Umbilical cord (tissue), 2 donors: ENCODE measurements at places on chromosomes 5 and 9. TPM values are rescaled to one million over a fixed set of nuclear protein-coding genes. Genes with fewer than 3 reads are reported as not detected.

The CATSPER3 gene
- not detected for total RNA-seq

The ANKRD34B gene
- 4.1 TPM for total RNA-seq

The GABRP gene
- 4.6 TPM for total RNA-seq

The ANKRD33B gene
- 7.2 TPM for total RNA-seq

The FBP1 gene
- total RNA-seq = not detected

The PTGS1 gene
- 22.9 TPM for total RNA-seq

The C5orf52 gene
- not detected for total RNA-seq

The TMEM203 gene
- total RNA-seq = 33.0 TPM

The TMEM141 gene
- 90.5 TPM for total RNA-seq

The GMCL2 gene
- 4.1 TPM for total RNA-seq

The CCL27 gene
- not detected for total RNA-seq

DNA sequence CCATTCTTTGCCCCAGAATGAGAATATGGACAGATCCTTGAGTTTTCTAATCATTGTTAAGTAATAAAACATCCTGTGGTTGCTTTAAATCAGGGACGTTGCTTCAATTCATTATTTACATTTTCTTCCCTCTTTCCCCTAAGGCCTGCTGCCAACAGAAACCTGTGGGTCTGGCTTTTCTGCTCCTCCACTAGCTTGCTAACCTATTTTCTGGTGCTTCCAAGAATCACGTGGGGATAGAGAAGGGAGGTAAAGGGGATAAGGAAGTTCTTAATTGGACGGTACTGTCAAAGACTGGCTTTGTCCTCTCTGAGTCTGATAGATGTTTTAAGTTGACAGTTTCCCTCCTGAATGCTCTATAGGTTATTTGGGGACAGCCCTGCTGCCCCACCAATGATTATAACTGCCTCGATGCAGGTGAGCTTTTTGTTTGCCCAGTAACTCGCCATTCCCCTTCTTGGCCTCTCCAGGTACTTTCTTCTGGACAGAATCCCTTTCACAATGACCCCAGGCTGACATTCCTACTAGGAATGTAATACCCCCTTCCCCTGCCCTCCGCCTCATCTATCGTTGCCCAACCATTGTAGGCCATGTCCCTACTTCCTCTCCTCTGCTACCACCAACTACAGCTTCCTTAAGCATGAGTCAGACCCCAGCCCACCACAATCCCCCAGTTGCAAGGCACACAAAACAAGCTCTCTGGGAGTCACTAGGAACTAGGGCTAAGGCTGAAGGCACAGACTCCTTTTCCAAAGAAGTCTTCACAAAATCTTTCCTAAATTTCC lies 19.9 kb upstream of the CPEB4 start:
- no peak for DNase-seq

- DNase-seq = no peak
These were observed 10.5 kb upstream of the MRNIP start for GRCh38 chr5:179869101-179869500.

- DNase-seq = no peak
These were observed 95.9 kb upstream of the GNAQ start for GRCh38 chr9:78127279-78128225.

DNA sequence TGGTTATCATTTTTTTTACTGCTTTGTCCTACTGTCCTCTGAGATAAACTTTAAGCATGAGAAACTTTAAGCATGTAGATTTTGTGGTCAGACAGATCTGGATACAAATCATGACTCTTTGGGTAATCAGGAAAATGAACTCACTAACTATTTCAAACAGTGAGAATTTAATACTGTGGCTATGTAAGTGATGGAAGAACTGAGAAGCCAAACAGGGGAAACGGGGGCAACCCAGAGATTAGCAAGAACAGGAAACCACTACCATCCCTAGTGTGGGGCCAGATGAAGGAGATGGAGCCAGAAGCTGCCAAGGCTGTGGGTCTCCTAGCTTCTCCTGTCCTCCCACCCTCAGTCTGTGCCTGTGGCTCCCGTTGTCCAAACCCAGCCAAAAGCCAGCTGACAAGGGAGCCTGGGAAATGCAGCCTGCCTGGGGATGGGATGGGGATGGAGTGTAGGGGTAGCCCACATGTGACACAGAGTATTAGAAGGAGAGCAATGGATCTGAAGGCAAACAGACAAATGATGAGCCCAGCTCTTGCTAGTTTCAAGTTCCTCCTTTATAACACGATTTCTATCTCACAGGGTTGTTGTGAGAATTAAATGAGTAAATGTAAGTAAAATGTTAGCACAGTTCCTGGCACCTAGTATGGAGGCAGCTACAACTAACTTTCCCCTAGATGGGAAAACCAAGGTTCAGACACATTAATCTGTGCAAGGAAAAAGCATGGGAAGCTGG lies 27.7 kb upstream of the CDC23 start:
- DNase-seq = no peak

GRCh38 chr9:31321686-31322085 lies 1062.8 kb upstream of the ACO1 start:
- DNase-seq = no peak

GRCh38 chr5:74953937-74954720 lies 87.9 kb upstream of the FAM169A start:
- no peak for DNase-seq

- peak; percentile 48 for DNase-seq
These were observed at the start of gene CDH6 for GRCh38 chr5:31193591-31194467. CDH6 (plus strand) TSS chr5:31193686; CDS start chr5:31267474, 73,788 bp downstream.

GRCh38 chr5:173413471-173413982 lies 85.3 kb upstream of the STC2 start:
- no peak for DNase-seq

GRCh38 chr5:158140120-158140731 lies 281.3 kb upstream of the CLINT1 start:
- peak; percentile 23 for DNase-seq

- DNase-seq = no peak
These were observed 70.1 kb downstream of the PIP5K1B start for GRCh38 chr9:68775003-68775730.

GRCh38 chr5:180792287-180792964 lies 10.2 kb downstream of the MGAT1 start:
- no peak for DNase-seq

DNA sequence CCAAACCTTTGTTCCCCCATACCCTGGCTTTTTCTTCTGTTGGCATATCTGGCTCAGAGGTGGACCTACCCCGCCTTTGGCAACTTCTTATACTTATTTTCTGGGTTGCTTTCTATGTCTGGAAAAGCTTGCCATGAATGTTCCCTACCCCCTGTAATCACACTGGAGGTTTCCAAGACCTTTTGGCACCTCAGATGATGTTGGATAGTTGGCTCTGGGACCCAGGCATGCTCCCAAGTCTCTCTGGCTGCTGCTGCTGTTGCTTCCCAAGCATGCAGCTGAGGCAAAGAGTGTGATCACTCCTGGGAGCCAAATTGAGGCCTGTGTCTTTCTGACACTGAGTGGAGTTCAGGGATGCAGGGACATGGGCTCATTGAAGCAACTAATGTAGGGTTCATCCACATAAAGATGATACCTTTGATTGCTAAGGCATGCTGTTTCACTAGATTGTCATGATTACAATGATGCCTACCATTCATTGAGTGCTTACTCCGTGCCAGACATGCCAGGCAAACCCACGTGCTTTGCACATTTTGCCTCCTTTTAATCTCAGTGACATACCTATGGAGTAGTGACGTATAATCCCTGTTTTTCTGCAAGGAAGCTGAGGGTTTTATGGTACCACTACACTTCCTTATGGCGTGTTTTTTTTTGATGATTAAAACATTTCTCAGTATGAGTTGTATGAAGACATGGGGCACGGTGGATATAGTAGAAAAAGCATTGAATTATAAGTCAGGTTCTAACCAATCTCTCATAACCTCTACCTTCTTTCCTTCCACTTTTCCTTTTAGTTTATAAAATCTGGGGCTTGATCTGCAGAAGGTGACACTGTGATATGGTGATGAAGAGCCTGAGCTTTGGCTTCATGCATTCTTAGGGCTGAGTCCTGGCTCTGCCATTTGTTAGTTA lies 73.1 kb downstream of the ARHGAP26 start:
- no peak for DNase-seq

DNA sequence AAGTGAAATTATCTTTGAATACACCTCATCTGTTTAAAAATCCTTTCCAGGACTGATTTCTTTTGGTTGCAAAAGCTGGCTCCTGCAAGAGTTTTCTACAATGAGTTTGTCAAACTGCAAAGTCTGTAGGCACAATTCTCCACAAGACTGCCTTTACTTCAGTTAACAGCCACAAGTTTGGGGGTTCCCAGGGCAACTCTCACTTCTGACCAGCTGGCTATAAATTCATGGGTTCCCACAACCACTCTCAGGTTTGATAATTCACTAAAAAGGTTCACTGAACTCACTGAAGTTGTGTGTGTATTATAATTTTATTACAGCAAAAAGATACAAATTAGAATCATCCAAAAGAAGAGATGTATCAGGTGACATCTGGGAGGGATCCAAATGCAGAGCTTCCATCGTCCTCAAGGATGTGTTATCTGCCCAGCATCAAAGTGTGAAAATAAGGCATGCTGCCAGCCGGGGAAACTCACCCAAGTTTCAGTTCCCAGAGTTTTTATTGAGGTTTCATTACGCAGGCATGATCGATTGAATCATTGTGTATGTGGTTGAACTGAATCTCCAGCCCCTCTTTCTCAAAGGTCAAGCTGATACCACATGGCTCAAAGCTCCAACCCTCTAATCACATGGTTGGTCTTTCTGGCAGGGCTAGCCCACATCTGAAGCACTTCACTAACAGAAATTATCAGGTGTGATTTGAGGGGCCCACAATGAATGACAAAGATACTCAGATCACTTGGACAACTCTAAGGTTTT lies 19.0 kb upstream of the PSIP1 start:
- DNase-seq = no peak

DNA sequence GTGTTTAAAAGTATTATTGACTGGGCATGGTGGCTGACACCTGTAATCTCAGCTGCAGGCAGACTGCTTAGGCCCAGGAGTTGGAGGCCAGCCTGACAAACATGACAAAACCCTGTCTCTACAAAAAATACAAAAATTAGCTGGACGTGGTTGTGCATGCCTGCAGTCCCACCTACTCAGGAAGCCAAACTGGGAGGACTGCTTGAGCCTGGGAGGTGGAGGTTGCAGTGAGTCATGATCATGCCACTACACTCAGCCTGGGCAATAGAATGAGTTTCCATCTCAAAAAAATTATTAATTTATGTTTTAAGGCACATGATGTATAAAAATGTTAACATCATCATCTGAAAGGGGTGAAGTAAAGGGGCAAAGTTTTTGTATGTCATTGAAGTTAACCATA lies 49.7 kb upstream of the FNIP1 start:
- no peak for DNase-seq

DNA sequence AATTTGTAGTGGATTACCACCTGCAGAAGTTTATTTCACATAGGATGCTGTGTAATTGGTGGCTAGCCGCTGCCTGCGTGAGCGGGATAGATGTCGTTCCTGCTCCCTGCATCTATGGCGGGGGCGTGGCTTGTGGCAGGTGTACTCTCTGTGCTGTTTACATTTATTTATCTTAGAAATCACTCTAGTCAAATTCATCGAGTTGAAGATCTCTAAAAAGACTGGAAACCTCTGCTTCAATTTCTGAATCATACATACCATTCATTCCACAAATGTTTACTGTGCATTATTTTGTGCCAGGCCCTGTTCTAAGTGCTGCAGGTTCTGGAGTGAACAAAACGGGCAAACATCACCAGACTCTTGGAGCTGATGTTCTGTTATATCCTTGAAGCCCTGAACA lies 11.9 kb downstream of the ROPN1L start:
- DNase-seq = no peak

- peak; percentile 87 for DNase-seq
These were observed 17.5 kb downstream of the PTTG1 start for GRCh38 chr5:160439205-160439600.

DNA sequence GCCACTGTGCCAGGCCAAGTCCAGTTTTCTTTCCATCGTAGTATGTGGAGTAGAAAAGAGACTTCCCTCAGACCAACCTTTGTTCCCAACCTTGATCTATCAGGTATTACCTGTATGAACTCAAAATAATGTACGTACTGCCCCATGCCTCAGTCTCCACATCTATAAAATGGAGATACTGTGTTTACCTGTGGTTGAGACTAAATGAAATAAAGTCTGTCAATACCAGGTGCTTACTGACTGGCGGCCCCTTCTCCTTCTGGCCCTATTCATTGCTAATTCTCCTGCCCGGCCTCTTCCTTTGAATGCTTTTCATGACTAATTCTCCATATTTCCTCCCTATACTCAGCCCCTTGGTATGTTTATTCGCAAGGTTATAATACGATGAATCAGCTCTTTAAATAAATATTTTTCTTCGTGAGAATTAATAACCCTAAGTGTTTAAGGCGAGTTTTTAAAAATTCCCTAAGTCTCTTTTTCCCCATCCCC lies 89.6 kb upstream of the BASP1 start:
- DNase-seq = no peak

- no peak for DNase-seq
These were observed 460.4 kb upstream of the RORB start for GRCh38 chr9:74036549-74037231.

DNA sequence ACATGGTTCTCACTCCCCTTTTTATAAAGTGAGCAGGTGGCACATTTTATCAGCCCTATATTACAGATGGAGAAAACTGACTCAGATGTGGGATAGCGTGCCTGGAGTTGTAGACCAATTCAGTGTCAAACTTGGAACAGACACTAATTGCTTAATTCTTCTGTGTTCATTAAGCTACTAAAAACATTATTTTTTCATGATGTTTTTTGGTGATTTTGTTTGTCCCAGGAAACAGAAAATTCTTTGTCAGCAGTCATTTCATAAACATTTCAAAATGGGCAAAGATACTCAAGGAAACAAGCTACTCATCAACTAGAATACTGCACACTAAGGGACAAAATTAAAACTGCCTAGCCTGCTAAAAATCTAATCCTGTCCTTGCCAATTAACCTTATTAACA lies 2.2 kb downstream of the ABHD17B start:
- DNase-seq = no peak

GRCh38 chr9:76374783-76375559 lies 19.3 kb downstream of the RFK start:
- peak; percentile 41 for DNase-seq

DNA sequence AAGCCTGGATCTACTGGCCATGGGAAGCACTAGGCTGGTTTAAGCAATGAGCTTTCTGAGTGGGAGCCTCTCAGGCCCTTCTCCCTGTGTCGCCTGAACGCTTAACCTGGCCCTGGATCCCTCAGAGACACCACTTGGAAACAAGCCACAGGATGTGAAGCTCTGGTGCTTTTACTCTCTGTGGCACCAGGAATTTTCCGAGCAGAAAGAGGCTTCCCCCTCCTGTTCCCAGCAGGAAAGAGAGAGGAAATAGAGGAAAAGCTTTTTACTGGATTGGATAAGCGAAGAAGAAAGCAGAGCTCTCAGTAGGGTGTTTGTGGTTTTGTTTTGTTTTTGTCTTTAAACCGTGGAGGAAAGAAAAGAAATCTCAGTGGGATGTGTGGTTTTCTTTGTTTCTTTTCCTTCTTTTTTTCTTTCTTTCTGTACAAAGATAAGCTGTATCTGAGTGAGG lies 34.5 kb downstream of the COL15A1 start:
- DNase-seq = no peak

GRCh38 chr5:97162045-97162444 lies 19.6 kb upstream of the LIX1 start:
- DNase-seq = peak; percentile 79

DNA sequence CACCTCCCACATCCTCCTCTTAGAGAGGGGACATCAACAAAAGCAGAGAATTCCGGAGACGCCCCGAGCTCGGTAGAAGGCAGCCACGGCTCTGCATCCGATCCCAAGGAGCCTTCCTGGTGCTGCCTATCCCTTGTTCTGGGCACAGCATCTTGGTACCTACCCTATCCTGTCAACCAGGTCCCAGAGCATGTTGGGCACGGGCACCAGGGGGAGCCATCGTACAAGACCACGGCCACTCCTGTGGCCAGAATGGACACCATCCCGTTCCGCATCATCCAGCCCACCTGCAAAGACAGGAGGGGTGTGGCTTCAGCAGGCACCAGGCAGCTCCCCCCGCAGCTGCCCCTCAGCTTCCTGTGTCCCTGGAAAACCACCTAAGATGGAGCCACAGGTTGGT lies 62.7 kb upstream of the ZNF354A start:
- DNase-seq = no peak
